Esophagus mucosa (tissue), 1 donor: ENCODE measurements at places on chromosomes 3 and 15.

DNA sequence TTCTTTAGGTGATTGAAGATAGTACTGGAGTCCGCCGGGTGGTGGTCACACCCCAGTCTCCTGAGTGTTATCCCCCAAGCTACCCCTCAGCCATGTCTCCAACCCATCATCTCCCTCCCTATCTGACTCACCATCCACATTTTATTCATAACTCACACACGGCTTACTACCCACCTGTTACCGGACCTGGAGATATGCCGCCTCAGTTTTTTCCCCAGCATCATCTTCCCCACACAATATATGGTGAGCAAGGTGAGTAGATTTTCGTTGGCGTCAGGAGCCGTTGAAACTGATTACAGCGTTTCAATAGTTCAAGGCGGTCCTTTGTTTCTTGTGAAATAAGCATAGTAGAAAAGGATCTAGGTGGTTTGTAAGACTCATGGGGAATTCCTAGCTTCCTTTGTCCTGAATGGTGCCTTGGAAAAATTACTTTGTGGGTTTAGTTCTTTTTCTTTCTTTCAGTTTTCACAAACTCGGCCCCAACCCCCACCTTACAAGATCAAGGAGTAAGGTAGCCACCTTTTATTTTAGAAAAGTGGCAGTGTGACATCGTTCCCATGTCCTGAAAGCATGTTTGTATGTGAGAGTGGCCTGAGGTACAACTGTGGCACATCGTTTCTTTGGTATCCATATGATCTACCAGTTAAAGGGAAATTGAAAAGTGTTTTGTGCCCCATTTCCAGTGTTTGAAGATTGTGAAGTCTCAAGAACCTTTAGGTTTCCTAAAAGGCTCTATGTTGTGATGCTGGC is 200.6 kb downstream of the GHSR start:
- ATAC-seq, result no peak

DNA sequence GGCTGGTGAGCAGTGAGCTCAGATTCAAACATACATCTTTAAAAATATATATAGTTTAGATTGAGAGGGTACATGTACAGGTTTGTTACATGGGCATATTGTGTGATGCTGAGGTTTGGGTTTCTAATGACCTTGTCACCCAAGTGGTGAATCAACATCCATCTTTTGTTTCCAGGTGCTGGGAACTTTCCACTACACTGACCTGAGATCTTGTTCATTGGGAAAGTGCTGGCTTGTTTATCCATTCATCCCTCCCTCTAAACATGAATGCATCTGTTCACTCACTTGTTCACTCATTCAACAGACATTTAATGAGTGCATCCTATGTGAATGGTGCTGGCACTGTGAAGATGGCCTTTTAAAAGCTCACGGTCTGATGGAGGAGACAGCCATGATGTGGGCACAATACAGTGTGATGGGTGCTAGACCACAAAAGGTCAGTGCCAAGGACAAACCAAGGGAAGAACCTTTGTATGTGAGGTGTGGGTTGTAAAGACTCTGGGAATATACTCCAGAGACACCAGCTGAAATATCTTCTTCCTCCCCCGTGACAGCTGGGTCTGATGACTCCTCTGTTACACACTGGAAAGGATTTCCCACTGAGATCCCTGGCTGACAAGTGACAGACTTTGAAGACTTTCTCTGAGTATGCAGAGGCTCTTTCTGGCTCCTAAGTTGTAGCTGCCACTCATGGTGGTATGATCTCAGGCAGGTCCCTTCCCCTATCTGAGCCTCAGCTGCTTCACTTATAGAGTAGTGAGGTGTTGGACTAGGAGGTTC is 16.2 kb upstream of the ITGA11 start:
- no peak for ATAC-seq

DNA sequence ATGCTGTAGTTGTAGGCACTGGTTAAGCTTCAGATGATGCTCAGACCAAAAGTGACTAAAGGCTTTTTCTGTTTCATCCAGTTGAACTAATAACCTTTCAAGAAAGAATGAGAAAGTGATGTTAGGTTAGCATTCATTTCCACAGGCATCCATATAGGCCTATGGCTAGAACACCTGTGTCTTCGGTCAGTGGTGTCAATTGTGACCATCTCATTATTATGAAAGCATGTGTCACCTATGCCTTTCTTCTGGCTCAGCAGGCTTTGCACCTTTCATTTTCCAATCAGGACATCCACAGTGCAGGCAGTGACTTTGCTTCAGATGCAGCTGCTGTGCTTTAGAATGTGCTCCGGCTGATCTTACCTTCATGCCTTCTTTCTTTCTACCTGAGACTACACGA is 57.9 kb downstream of the B3GNT5 start:
- peak; percentile 24 for ATAC-seq

- ATAC-seq, result no peak
Measured at GRCh38 chr15:55774113-55774970, 31.4 kb upstream of the PRTG start.

GRCh38 chr3:39126532-39127071 is 19.1 kb downstream of the TTC21A start:
- peak; percentile 55 for ATAC-seq

GRCh38 chr3:21729888-21730459 is 21.0 kb downstream of the ZNF385D start:
- no peak for ATAC-seq

- no peak for ATAC-seq
Measured at GRCh38 chr15:90681056-90681455, 36.1 kb upstream of the BLM start.
